CD4-positive, alpha-beta memory T cell (primary cell): ENCODE measurements at places on chromosomes 3 and 15.
A peak's percentile ranks its signal among the peaks of the same experiment; 100 is the strongest.

GRCh38 chr3:110227991-110228390 lies 843.6 kb upstream of the NECTIN3 start:
- DNase-seq: no peak

GRCh38 chr3:115627180-115628074 lies 4.1 kb downstream of the GAP43 start:
- no peak for DNase-seq

DNA sequence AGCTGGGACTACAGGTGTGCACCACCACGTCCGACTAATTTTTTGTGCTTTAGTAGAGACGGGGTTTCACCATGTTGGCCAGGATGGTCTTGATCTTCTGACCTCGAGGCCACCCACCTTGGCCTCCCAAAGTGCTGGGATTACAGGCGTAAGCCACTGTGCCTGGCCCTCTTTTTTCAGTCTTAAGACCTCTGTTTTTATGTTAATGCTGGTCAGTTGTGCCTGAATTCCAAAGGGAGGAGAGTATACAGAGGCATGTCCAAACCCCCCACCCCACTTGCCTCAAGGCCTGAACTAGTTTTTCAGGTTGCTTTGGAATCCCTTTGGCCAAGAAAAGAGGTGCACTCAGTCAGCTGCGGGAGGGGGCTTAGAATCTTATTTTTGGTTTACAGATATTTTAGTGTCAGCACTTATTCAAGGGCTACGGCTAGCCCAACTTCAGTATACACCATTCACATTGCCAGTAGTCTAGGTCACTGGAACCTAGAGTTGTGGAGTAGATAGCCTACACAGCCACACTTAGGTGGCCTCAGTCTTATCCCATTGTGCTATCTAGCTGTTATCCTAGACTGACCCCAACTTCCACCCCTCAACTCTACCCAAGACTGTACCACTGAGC lies 128.0 kb upstream of the TPM1 start:
- no peak for DNase-seq

- no peak for DNase-seq
Measured at GRCh38 chr15:70710714-70711113, 52.6 kb downstream of the UACA start.

DNA sequence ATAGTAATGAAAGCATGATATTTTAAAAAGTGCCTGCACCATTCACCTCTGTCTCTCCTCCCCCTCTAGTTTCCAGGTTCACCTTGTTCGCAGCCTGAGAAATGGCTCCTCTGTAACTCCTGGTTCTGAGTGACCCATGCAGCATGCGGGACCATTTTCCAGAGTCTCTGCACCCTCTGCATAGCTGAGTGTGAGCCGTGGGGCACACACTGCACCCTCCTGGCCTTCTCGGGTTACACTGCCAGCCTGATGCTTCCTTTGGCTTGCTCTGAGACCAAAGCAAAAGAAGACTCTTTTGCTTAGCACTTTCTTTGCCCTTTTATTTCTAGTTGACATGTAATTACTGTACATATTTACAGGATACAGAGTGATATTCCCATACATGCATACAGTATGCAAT lies 287.3 kb downstream of the GABRG3 start:
- no peak for DNase-seq

DNA sequence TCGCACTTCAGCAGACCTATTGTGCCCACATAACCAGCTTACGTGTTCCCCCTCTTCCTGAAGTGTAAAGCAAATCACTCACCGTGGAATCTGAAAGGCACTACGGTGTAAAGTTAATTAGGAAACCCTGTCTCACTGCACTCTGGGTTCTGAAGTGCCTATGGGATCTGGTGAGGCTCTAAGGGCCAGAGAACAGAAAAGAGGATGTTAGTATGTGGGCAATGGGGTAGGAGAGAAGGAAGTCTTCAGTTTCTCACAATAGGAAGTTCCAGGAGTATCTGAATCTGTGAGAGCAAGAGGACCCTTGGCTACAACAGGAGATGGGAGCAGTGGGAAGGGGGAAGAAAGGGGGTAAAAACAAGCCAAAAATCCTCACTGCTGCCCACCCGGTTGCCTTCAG lies 71.4 kb downstream of the ITGB5 start:
- no peak for DNase-seq

- no peak for DNase-seq
Measured at GRCh38 chr15:58511599-58511987, 79.8 kb downstream of the LIPC start.

- peak; percentile 73 for DNase-seq
Measured at GRCh38 chr15:60520825-60521368, 42.0 kb upstream of the ICE2 start.

DNA sequence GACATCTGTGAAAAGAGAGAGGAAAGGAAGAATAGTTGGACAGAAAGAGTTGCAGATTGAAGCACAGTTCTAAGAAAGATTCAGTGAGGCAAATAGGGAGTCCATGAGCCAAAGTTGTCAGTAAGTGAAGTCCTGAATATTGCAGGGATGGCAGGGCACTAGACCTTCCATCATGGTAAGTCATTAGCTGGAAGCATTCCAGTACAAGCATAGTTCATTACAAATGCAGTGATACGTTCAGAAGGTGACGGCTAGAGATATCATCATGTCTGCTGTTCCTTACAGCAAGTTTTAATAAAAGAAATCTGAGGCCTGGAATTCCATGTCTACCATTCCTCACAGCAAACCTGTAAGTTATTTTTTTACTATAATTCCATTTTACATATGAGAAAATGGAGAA lies 720.1 kb downstream of the GBE1 start:
- DNase-seq: no peak

- no peak for DNase-seq
Measured at GRCh38 chr3:189570916-189571315, 60.3 kb upstream of the TP63 start.

- DNase-seq: no peak
Measured at GRCh38 chr3:299590-300301, 103.2 kb downstream of the CHL1 start.

- DNase-seq: peak; percentile 29
Measured at GRCh38 chr3:187743195-187744141, 1.8 kb downstream of the BCL6 start.

DNA sequence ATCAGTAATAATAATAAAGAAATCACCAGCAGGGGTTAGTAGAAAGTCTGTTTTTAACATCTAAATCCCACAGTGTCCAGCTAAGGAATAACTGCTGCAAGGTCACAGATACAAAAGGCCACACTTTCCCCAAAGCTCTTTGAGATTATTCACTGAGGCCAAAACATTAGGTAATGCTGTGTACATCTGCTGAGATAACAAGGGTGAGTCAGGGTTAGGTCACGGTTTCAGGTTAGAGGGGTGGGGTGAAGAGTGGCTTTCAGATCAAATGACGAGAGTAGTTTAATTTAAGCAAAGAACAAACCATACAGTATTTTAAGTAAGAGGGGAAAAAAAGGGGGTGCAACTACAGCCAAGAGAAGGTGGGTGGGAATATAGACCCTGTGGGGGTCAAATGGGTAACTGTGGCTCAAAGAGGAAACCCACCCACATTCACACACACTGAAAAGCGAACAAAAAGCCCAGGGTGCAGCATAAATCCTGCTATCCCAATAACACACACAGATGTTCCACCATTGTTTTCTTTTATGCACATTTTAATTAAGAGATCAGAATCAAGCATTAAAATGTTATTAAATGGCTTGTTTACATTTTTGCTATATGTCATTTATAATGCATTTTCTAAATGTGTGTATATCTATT lies 412.9 kb downstream of the TIGIT start:
- DNase-seq: no peak

- no peak for DNase-seq
Measured at GRCh38 chr3:148389916-148390315, 307.8 kb upstream of the AGTR1 start.

- DNase-seq: no peak
Measured at GRCh38 chr3:154161806-154162205, 40.6 kb downstream of the ARHGEF26 start.

DNA sequence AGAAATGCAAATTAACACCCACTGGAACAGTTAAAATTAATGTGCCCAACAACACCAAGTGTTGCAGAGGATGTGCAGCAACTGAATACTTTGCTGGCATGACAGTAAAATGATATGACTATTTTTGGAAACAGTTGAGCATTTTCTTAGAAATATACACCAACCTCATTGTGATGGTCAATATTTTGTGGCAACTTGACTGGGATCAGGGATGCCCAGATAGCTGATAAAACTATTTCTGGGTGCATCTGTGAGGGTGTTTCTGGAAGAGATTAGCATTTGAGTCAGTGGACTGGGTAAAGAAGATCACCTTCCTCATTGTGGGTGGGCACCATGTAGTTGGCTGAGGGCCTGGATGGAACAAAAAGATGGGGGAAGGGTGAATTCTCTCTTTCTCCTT lies 57.9 kb downstream of the RPLP1 start:
- no peak for DNase-seq

DNA sequence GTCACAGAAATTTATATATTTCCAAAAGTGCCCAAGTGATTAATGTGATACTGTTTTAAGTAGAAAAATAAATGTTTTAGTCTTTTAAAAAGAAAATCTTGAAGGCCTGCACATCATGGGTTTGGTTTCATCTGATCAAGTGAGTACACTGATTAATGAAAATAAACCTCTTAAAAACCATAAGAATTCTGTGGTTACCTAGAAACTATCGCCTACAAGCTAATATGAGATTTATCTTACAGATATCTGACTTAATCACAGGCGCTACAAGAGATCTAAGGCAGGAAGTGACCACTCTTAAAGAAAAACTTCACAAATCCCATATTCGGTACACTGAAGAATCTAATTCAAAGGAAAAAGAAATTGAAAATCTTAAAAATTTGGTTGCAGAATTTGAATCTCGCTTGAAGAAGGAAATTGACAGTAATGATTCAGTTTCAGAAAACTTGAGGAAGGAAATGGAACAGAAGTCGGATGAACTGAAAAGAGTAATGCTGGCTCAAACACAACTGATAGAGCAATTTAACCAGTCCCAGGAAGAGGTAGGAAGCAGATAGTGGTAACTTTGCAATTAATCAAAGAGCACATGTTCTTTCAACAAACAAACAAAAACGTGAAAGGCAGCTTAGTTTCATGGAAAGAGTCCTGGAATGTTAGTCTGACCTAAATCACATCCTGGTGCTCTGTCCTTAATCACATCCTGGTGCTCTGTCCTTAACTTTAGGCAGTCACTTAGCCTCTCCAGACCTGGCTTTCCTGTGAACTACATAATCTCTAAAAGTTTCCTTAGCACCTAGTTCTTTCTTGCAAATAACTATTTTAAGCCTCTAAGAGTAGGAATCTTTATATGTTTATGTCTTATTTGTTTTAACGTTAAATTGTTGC lies 131.8 kb downstream of the CCNL1 start:
- DNase-seq: no peak

DNA sequence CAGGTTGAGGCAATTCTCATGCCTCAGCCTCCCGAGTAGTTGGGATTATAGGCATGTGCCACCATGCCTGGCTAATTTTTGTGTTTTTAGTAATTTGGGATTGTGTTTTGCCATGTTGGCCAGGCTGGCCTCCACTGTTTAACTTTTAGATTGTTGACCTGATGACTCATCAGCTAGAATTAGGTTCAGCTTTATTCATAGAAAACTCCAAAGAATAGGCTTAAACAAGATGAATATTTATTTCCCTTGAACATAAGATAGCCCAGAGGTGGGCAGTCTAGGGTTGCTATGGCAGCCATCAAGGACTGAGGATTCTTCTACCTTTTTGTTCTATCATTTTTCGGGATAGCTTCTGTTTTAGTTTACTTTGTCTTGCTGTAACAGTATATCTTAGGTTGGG lies 99.6 kb upstream of the SELENOK start:
- DNase-seq: no peak
